ENCODE measurements at places on chromosomes 16 and 17.

- DNase-seq: no peak
These were observed 33.4 kb downstream of the CDH13 start for GRCh38 chr16:82660075-82660645.

- DNase-seq: no peak
These were observed at the start of gene WFDC1 for GRCh38 chr16:84294531-84295142. WFDC1 (plus strand) TSS chr16:84294878; CDS start chr16:84294972, 94 bp downstream.

DNA sequence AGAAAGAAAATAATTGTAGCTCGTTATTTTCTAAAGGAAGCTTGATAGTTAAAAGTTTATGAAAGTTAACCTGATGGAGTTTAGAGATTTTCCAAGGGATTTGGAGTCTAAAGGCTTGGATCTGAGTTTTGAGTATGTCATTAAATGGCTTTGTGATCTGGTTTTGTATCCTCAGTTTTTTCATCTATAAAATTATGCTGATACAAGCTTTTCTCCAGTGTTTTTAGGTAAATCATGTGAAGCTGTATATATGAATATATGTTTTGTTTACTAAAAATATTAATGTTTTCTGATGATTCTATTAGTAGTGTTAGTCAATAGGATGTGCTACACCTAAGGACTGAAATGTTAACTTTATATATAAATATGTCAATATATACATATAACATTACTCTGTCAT is 727.8 kb downstream of the CDH11 start:
- no peak for DNase-seq

DNA sequence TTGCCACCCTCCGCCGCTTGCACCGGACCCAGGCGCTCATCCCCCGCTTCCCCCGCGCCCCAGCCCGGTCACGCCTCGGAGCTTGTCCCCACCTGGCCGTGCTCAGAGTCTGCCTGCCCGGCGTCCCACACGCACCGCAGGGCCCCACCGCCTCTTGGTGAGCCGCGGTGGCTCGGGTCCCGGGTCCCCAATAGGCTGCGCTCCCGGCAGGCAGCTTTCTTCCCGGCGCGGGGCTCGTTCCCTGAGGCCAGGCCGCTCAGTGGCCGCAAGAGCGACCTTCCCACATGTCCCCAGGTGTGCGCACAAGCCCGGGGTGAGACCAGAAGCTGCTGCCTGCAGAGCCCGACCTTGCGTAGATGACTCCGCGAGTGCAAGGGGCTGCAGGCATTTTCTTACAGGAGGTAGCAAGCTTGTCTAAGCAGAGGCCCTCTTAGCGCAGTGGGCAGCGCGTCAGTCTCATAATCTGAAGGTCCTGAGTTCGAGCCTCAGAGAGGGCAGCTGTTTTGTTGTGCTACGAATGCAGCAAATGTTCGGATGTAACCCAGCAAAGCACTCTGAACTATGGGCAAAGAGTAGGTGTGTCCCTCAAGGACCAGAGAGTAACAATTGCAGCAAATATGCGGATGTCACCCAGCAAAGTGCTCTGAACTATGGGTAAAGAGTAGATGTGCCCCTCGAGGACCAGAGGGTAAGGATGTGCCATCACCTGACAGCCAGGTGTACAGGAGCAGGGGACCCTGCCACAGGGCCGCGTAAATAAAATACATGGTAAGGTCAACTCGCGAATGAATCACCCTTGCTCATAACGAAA is 15.6 kb downstream of the TLE7 start:
- DNase-seq: no peak

DNA sequence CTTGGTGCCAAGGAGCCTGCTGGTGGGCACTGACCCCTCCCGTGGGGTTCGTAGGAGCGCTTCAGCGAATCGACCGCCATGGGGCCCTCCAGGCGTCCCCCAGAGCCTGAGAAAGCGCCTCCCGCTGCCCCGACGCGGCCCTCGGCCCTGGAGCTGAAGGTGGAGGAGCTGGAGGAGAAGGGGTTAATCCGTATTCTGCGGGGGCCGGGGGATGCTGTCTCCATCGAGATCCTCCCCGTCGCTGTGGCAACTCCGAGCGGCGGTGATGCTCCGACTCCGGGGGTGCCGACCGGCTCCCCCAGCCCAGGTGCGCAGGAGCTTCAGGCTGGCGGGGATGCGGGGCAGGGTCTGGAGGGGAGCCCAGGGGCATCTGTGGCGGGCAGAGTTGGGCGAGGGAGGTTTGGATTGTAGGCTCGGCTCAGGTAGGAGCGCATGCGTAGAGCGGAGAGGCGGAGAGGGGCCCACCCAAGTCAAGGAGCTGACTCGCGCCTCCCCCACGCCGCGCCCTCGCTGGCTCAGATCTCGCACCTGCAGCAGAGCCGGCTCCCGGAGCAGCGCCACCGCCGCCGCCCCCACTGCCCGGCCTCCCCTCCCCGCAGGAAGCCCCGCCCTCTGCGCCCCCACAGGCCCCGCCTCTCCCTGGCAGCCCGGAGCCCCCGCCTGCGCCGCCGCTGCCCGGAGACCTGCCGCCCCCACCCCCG is 19.8 kb downstream of the FMNL1 start:
- no peak for DNase-seq

- DNase-seq: no peak
These were observed 431.3 kb downstream of the MAF start for GRCh38 chr16:79169239-79169638.

- DNase-seq: no peak
These were observed 11.5 kb downstream of the GAS7 start for GRCh38 chr17:10186771-10187410.

- DNase-seq: no peak
These were observed 7.3 kb downstream of the VAT1 start for GRCh38 chr17:43014649-43015542.

- no peak for DNase-seq
These were observed 2.7 kb upstream of the SNX20 start for GRCh38 chr16:50683689-50684374.

DNA sequence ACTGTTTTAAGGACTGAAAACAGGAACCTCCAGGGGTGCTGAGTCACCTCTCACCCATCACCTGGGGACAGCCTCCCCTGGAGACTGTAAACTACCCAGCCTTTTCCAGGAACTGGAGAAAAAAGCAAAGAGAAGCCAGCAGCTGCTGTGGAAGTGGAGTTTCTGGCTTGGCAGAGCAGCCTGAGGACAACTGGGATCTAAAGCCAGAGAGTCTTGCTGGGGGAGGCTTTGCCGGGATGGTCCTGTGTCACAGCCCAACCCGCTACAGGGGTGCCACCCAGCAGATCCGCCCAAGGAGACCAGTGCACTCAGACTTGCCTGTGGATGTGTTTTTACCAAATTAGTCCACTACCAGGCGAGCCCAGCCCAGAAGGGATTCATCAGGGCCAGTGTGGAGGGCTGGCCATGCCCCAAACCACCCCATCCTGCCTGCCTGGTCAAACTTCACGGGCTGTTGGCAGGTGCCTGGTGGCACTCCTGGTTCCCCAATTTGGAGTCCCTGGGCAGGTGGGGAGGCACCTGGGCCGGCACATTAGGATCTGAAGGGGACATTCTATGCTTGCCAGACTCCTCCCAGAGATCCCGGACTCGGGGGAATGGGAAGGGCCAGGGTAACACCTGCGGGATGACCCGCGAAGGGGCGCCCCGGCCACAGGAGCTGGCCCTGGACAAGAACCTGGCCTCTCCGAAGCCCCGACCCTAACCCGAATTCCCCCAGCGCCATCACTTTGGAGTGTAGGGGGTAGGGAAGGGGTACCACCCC is 771 bp downstream of the MSRB1 start:
- no peak for DNase-seq

GRCh38 chr16:79713609-79714309 is 113.2 kb upstream of the MAF start:
- no peak for DNase-seq

GRCh38 chr17:4007346-4008081 is 43.3 kb upstream of the ATP2A3 start:
- no peak for DNase-seq

DNA sequence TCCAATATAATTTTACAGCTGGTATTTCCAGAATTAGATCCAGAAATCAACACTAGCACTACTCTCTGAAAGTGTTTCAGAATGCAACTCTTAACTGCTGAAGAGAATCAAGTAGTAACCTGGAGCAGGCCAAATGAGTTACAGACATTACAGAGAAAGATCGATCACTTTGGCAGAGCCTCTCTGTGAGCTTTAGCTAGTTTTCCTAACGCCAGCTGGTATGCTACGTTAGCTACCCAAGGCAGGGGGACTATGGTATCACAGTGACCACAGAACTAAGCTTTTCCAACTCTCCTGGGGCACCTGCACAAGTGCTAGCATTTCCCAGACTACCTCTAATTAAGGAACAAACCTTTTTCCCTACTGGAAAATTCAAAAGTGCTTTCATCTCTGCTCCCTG is 30.4 kb downstream of the TRAF4 start:
- DNase-seq: no peak

- no peak for DNase-seq
These were observed 114.5 kb downstream of the AXIN2 start for GRCh38 chr17:65446838-65447526.

- DNase-seq: no peak
These were observed 3.7 kb downstream of the PEMT start for GRCh38 chr17:17587614-17588337.

DNA sequence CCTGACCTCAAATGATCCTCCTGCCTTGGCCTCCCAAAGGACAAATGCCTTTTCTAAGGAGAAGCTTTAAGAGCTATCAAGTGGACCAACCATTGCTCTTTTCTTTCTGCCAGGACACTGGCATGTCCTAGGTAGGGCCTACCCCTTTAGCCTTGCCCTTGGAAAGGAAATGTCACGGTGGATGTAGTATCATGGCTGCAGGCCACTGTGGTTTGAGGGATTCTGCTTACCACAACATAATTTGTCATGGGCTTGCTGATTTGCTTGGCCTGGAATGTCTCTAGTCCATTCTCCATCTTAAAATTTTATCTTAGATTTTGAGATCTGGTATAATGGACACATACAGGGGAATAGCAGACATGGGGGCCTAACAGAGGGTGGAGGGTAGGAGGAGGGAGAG is 6.0 kb downstream of the KRT20 start:
- DNase-seq: no peak

GRCh38 chr17:59830007-59830630 is 62.6 kb downstream of the TUBD1 start:
- no peak for DNase-seq

All from amygdala (tissue), 56 donors.